ENCODE measurements at places on chromosomes 1 and 21.

GRCh38 chr1:109828756-109829505 lies 65.2 kb upstream of the EPS8L3 start:
- DNase-seq: no peak

DNA sequence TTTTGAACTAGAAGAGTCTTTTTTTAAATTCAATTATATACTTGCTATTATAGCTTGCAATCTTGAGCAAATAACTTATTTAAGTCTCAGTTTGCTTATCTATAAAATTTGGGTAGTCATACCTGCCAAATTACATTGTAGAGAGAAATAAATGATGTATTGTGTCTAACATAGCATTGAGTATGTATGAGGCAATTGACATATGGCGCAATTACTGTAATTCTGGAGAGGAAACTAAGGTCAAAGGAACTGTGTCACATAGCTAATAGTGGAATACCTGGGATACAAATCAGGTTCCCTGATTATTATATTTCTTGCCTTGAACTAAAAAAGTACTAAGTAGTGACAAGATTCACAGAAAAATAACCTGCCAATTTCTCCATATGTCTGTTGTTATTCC lies 302.5 kb downstream of the PDE4B start:
- DNase-seq: no peak

DNA sequence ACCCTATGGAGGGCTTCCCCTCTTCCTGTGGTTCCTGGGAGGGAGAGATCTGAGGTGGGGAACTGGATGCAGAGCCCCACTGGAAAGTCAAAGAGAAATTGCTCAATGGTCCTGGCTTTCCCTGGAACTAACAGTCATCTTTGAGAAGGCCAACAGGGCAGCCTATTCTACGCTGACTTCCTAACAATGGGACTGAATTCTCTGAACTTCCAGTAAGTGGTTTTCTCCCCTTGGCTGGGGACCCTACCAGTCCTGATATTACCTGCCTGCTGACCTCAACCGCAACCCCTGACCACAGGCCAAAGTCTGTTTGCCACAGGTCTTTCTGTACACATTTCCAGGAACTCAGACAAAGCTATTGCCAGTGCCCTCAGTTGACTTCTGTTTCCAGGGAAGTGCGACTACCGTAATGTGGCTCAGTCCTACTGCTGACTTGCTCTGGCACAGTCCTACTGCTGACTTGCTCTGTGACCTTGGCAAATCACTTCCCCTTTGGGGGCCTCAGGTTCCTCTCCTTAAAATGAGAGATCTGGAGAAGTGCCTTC lies 55.3 kb downstream of the C8B start:
- DNase-seq: no peak

DNA sequence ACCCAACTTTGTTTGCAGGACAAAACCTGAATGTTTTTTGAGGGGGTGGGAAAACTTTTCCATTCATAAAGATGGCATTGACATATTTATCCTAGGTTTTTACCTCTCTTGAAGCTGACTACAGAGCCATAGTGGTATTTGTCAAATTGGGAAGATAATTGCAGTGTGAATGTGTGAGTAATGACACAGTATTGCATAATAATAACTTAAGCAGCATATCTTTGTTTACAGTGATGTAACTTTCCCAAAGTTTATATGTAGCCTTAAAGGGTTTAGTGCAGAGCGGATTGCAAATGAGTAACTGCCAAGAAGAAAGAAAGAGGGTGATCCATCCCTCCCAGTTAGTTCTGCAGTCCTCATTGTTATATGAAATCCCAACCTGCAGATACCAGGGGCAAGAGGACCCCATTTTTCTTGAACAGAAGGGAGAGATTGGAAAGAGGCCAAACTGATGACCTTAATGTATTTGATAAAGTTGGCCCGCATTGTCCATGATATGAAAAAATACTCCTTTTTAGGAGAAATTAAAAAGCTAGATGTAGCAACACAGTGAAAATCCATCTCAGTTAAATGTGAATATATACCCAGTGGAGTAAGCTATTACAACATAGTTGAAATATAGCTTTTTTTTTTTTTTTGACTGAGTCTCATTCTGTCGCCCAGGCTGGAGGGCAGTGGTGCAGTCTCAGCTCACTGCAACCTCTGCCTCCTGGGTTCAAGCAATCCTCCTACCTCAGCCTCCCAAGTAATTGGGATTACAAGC lies 23.7 kb upstream of the NFIA start:
- no peak for DNase-seq

- DNase-seq: no peak
Measured at GRCh38 chr1:164064501-164064900, 494.5 kb upstream of the PBX1 start.

GRCh38 chr1:157115429-157115838 lies 15.8 kb upstream of the ETV3L start:
- no peak for DNase-seq

- DNase-seq: no peak
Measured at GRCh38 chr1:231743966-231744365, 117.4 kb downstream of the DISC1 start.

DNA sequence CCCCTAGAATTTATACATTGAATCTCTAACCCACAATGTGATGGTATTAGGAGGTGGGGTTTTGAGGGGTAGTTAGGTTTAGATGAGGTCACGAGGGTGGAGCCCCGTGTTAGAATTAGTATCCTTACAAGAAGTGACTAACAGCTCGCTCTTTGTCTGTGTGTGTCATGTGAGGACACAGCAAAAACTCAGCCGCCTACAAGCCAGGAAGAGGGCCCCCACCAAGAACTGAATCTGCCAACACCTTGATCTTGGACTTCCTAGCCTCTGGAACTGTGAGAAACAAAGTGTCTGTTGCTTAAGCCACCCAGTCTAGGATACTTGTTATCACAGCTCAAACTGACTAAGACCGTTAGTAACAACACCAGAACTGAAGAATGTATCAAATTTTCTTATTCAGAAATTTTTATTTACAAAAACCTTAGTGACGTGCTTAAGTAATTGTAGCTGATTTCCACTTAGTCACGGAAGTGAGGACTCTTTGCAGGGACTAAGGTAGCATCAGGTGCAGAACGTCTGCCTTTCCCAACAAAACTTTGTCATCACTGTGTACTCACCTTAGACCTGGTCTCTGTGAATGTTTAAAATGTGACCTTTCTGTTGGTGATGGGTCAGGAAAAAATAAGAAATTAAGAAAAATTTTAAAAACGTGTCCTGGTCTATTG lies 24.5 kb upstream of the LRRC8C start:
- no peak for DNase-seq

Measured in NCI-H1092 treated with DMSO at 0.1 percent for 48 hours (cell line).